ENCODE measurements at places on chromosomes 13 and 19.
A peak's percentile ranks its signal among the peaks of the same experiment; 100 is the strongest.

- DNase-seq = no peak
Observed at GRCh38 chr19:2360833-2361232, 768 bp downstream of the TMPRSS9 start.

GRCh38 chr19:28208745-28209144 is 1004.2 kb downstream of the UQCRFS1 start:
- DNase-seq = no peak

DNA sequence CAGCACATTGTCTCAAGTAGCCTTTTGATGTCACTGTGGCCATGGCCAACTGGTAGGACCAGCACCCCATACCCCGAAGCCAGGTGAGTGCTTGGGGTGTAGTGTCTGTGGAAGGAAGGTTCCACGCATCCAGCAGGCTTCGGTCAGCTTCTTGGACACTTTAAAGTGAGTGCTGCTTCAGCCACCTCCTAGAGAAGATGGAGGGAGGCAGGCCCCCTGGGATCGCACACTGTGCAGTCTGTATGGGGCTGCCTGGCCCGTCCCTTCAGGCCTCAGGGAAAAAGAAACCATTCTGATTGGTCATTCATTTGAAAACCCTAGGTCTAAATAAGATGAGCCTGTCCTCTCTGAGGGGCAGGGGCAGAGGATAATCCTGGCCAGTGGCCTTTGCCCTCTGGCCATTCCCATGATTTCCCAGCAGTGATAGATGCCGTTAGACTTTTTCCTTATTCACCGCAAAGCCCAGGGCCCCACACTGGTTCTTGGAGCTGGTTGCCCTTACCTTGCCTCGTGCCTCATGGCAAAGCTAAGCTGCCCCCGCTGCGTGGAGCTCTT is 30.7 kb downstream of the GATAD2A start:
- no peak for DNase-seq

- DNase-seq = peak; percentile 68
Observed at GRCh38 chr13:20174656-20175405, 14.0 kb upstream of the GJA3 start.

DNA sequence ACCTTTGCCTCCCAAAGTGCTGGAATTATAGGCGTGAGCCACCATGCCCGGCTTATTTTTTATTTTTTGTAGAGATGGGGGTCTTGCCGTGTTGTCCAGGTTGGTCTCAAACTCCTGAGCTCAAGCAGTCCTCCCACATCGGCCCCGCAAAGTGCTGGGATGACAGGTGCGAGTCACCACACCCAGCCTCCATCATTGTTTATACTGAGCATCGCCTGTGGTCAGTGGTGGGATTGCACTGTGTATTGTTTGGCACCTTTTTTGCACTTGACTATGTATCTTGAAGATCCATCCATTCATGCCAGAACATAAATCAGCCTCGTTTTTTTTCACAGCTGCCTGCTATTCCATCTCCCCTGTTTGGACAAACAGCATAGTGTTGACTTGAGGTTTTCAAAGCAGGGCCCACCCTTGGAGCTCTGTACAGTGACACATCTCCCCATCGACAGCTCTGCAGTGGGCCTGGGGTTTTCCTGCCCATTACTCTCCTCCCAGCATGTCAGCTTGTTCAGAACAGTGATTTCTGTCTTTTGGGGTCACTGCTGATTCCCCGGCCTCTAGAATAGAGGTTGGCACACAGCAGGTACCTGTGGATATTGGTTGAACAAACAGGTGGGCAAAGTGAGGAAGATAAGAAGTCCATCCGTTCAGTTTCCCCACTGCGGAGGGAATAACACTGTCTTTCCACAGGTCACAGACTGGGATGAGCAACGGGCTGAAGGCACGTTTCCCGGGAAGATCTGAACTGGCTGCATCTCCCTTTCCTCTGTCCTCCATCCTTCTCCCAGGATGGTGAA is 8.2 kb upstream of the UPK1A start:
- peak; percentile 16 for DNase-seq

GRCh38 chr13:113098162-113098732 is 7.3 kb upstream of the F7 start:
- DNase-seq = no peak

DNA sequence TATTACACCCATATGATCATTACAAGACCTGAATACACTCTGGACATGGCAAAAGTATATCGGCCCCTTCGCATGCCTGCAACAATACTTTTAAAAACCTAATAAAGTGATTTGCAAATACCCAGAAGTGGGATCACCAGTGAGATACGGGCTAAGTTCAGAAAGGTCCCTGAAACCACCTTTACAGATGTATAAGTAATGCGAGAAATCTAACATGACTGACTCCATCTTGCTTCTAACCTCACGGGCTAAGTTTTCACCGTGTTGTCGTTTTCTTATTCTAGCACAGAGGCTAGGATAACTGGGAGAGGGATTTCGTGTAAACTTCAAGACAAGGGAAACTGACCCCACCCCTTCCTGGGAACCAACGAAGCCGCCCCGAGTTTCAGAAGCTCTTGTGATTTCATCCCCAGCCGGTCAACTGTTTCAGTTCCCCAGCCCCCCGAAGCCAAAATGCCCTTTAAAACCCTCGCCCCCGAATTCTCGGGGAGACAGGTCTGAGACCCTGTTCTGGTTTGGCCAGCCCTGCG is 703 bp downstream of the NEK3 start:
- DNase-seq = peak; percentile 24

DNA sequence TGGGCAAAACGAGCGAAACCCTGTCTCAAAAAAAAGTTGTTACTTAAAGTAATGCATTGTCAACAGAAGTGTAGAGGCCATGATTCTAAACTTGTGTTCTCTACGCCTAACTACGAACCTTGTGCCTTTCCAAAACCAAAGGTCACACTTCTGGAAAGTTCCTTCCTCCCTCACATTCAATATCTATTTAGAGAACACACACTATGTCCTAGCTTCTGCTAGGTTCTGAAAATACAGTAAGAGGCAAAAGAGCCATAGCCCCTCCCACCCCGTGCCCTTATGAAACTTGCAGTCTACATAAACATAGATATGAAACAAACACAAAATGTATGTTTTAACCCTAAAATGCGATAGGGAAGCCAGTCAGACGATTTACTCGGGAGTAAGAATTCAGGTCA is 36.4 kb downstream of the RNF6 start:
- no peak for DNase-seq

- DNase-seq = no peak
Observed at GRCh38 chr13:28448651-28449358, 46.1 kb downstream of the FLT1 start.

DNA sequence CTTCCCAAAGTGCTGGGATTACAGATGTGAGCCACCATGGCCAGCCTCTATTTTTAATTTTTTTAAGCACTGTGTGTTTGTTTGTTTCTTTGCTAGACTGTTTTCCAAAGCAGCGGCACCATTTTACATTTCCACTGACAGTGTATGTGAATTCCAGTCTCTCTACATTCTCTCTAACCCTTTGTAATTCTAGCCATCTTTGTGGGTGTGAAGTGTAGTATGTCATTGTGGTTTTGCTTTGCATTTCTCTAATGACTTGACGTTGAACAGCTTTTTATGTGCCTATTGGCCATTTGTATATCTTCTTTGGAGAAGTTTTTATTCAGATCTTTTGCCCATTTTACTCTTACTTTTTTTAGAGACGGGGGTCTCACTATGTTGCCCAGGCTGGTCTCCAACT is 11.6 kb downstream of the PNPLA6 start:
- DNase-seq = no peak

GRCh38 chr13:104296286-104296685 is 1230.1 kb upstream of the SLC10A2 start:
- no peak for DNase-seq

DNA sequence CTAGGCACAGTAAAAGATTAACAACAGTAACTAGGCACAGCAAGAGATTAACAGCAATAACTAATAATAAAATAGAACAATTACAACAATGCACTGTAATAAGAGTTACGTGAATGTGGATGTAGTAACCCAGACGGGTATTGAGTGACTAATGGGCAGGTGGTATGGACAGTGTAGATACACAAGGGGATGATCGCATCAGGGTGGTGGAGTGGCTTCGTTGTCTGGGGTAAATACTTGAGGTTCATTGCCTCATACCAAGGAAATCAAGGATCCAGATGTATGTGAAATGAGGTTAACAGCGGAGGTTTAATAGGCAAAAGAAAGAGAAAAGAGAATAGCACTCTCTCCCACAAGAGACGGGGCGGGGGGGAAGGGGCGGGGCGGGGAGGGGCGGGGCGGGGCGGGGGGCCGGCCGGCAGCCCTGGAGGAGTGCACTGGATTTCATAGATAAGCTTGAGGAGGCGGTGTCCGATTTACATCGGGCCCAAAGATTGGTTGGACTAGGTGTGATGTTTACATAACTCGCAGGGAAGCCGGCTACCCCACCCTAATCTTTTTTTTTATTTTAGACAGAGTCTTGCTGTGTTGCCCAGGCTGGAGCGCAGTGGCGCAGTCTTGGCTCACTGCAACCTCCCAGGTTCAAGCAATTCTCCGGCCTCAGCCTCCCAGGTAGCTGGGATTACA is 106.3 kb downstream of the KCTD15 start:
- DNase-seq = no peak

DNA sequence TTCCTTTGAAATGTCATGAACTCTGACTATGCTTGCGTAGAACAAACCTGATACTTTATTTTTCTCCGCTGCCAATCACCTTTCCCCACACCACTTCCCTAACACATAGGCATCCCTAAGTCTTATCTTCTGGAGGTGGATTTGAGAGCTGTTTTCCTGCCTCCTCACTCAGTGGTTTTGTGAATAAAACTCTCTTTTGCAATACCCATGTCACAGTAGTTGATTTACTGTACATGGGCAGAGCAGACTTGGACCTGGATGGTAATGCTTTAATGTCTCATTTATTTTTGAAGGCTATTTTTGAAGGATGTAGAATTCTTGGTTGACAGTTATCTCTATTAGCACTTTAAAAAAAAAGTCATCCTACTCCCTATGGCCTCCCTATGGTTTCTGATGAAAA is 881.8 kb downstream of the SLITRK5 start:
- no peak for DNase-seq

- no peak for DNase-seq
Observed at GRCh38 chr13:33870046-33870668, 52.2 kb downstream of the RFC3 start.

GRCh38 chr19:447816-448560 is 12.8 kb downstream of the SHC2 start:
- DNase-seq = no peak

DNA sequence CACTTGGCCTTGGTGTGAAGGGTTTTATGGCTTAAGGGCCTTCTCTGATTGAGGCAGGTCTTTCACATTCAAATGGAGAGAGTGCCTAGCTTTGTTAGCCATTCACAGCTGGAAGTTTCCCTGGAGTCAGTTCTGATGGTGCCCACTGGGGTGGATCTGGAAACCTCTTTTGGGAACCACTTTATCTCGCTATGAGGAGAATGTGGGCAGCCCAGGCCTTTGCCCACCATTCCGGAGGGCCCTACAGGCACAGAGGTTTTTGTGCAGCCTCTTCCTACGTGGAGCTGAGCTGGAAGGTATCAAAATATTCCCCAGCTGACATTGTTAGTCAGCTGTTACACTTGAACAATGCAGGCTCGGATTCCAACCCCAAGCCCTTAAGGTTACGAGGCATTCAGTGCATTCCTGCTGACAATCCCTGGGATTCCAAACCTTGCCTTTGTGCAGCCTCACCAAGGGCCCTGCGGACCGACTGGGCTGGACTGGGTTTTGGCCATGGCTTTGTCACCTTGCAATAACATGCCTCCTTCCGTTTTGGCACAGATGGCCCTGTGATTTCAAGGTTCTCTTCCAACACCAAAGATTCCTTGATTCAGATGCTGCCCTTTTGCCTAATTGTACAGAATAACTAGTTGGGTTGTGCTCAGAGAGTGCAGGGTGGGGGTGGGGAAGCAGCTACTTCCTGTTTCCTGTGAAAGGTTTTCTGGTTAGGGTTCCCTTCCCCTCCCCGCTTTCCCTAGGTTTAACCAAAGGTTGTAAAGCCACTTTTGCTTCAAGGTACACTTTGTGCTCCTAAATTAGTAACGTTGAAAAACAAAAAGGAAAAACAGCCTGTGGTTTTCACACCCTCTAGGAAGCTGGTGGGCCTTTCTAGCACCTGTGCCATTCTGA is 27.0 kb downstream of the SAE1 start:
- no peak for DNase-seq

- DNase-seq = no peak
Observed at GRCh38 chr19:29212356-29212647, 649 bp downstream of the UQCRFS1 start.

GRCh38 chr19:2809387-2810140 is 10.1 kb upstream of the ZNF554 start:
- no peak for DNase-seq

DNA sequence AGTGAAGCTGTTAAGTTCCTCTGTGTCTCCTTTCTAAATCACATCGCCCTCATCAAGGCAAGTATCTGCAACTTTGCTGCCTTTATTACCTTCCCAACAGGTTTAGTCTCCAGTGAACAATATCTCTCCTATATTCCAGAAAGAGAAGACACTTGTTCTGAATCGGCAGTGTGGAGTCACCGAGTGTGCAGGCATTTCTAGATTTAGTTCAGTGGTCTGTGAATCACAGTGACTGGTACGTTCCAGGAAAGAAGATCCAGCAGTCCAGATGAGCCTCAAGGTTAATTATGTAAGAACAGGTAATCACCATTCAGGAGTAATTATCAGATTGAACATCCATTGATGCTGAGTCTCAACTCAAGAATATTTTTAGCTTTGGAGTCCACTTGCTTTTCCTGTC is 497.0 kb downstream of the FOXO1 start:
- no peak for DNase-seq
